GM13976 (cell line): ENCODE measurements at places on chromosomes 5 and 9.

DNA sequence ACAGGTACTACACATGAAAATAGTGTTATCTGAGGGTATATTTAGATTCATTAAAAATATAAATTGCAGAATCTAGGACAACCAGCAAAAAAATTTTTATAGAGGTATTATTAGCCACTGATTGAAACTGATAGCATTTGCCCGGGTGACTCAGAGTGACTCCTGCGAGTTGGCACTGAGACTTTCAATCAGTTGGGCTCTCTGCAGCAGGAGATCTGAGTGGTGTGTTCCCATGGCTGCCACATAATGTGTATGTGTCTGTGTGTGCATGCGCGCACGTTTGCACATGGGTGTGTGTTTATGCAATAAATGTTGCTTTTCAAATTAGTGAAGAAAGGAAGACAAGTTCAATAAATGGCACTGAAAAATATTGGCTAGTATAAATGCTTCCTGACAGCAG lies 100.1 kb upstream of the MRPS30 start:
- no peak for DNase-seq

DNA sequence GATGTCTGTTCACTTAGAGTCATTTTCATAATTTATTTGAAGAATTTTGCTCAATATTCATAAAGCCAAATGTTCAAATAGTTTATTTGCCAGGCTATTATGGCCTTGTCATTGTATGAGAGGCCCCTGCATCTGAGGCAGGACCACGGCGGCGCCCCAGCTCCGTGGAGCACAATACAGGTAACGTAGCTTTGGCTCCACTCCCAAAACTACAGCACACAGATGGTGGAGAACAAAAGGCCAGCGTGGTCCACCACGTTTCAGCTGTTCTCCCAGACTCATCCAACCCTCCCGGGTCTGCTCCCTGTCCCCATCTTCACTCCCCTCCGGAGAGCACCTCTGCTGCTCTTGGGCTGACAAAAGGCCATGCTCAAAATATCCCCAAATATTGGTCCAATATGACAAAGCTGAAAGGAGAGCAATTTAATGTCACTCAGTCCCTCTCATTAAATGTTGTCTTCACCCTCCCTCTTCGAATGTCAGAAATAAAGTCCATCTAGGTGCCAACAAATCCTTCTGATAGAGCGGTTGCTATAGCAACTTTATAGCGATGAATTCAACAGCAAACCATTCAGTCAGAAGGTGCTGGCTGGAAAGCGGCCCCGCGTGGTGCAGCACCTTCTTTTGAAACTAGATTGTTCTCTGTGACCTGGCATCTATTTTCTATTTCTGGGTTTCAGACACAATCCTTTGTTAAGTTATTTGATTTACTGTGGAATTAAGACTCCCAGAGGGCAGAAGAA lies 504.3 kb downstream of the ARHGEF28 start:
- no peak for DNase-seq

DNA sequence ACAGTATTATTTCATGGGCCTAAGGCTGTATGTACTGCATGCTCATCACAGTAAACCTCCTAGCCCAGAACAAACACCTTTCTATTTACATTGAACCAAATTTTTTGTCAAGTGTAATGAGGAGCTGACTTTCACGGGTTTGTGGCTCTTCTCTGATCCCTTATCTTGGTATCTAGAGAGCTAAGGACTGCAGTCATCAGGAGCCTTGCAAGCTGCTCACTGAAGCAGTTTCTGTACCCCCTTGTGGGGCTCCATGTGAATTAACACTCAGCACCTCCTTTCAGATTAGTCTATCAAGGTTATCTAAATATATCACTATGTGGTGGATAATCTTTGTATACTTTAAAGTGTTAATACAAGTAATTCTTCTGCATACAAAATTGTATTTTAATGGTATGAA lies 108.2 kb downstream of the AUH start:
- peak; percentile 30 for DNase-seq

GRCh38 chr5:39194466-39195136 lies 24.8 kb downstream of the FYB1 start:
- no peak for DNase-seq

DNA sequence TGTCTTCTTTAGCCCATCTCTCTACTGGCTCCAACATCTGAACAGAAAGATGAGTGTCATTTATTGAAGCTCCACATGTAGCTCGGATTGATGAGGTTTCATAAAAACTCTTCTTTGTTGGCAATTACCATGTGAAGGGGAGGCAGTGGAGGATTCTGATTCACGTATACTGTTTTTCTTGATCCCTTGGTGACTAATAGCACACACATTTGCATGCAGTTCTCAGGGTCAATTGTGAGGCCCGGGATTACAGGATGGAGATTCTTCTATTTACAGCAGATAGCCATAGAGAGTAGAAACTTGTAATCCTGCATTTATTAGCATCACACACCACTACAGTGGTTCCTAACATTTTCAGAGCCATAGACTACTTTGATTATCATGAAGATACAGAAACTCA lies 133.2 kb upstream of the MARCHF11 start:
- DNase-seq: no peak

- no peak for DNase-seq
Measured at GRCh38 chr5:40618926-40619325, 60.8 kb upstream of the PTGER4 start.

DNA sequence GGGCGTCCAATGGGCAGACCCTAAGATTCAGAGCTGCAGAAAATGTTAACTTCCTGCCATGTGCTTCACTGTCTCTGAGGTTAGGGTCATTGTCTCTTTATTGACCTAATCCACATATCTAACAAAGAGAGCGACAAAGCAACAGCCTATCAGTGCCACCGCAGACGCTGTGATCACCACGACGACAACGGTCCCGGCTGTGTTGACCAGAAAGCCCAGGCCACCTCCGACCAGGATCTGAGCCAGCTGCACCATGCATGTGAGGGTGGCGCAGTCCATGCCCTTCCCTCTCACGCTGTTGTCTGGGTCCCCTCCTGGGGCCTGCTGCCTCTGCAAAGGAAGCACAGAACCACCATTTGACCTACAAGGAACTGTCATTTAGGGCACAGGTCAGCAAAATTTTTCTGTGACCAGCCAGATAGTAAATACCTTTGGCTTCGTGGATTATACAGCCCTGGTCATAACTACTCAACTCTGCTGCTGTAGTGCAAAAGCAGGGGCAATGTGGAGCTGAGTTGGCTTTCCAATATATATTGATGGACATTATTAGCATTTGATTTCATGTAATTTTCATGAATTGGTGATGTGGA lies 8.5 kb downstream of the RXFP3 start:
- no peak for DNase-seq
